ENCODE measurements at places on chromosomes 12 and 14. TPM values are rescaled to one million over a fixed set of nuclear protein-coding genes. Genes with fewer than 3 reads are reported as not detected.

The RNASE4 gene
- total RNA-seq = 0.54 TPM

The TOGARAM1 gene
- 17.1 TPM for total RNA-seq

The GLIPR1L1 gene
- total RNA-seq = not detected

The AICDA gene
- not detected for total RNA-seq

The NPC2 gene
- 33.0 TPM for total RNA-seq

The MED6 gene
- 79.4 TPM for total RNA-seq

The NUP37 gene
- total RNA-seq = 18.4 TPM

The MORN3 gene
- 8.3 TPM for total RNA-seq

The SLC38A4 gene
- not detected for total RNA-seq

The TEAD4 gene
- total RNA-seq = 0.44 TPM

The IFNG gene
- 1.6 TPM for total RNA-seq

The KRT77 gene
- not detected for total RNA-seq

The INTS13 gene
- total RNA-seq = 26.0 TPM

The BCL11B gene
- 187 TPM for total RNA-seq

The FAM186B gene
- total RNA-seq = 0.32 TPM

The IGFBP6 gene
- 0.79 TPM for total RNA-seq

The PRPH gene
- not detected for total RNA-seq

The KERA gene
- total RNA-seq = not detected

The CLEC14A gene
- total RNA-seq = not detected

The FGF6 gene
- total RNA-seq = not detected

The FAM90A1 gene
- total RNA-seq = not detected

The KRT7 gene
- total RNA-seq = not detected

The TAS2R42 gene
- total RNA-seq = not detected

The FOXG1 gene
- total RNA-seq = not detected

The RIMBP2 gene
- total RNA-seq = not detected

The CATSPERB gene
- total RNA-seq = 4.0 TPM

The ZNF385A gene
- total RNA-seq = 1.1 TPM

The KRT6C gene
- total RNA-seq = not detected

The GPR68 gene
- 3.0 TPM for total RNA-seq

The MSRB3 gene
- 0.56 TPM for total RNA-seq

The EIF2S3B gene
- 3.9 TPM for total RNA-seq

The ERC1 gene
- total RNA-seq = 46.5 TPM

The CELA1 gene
- total RNA-seq = 1.3 TPM

The C12orf56 gene
- not detected for total RNA-seq

The RPL10L gene
- total RNA-seq = not detected

The MMP14 gene
- 3.3 TPM for total RNA-seq

The ASB8 gene
- 59.0 TPM for total RNA-seq

The TRIM9 gene
- total RNA-seq = 1.3 TPM

The KRT2 gene
- total RNA-seq = 0.13 TPM

The MIP gene
- not detected for total RNA-seq

The DPY19L2 gene
- total RNA-seq = 7.0 TPM

The NFE2 gene
- total RNA-seq = 0.79 TPM

The HPD gene
- not detected for total RNA-seq

The CLEC4A gene
- total RNA-seq = 1.3 TPM

The ITGB7 gene
- total RNA-seq = 590 TPM

The RTN1 gene
- not detected for total RNA-seq

The TCL1B gene
- 2.0 TPM for total RNA-seq

The EFS gene
- total RNA-seq = not detected

The MGST1 gene
- total RNA-seq = 3.2 TPM

The FLVCR2 gene
- 4.3 TPM for total RNA-seq

All from T-cell (primary cell).